ENCODE measurements at places on chromosomes 2 and 18. TPM values are rescaled to one million over a fixed set of nuclear protein-coding genes. Genes with fewer than 3 reads are reported as not detected.
A peak's percentile ranks its signal among the peaks of the same experiment; 100 is the strongest.

EGR4 gene
- polyA plus RNA-seq = not detected

APOB gene
- polyA plus RNA-seq = not detected

TGFA gene
- 7.1 TPM for polyA plus RNA-seq

REG3A gene
- not detected for polyA plus RNA-seq

EVA1A gene
- polyA plus RNA-seq = 13.5 TPM

EML6 gene
- 1.8 TPM for polyA plus RNA-seq

SKOR2 gene
- not detected for polyA plus RNA-seq

FBXO11 gene
- polyA plus RNA-seq = 53.2 TPM

DNAH7 gene
- polyA plus RNA-seq = 0.49 TPM

ARL5A gene
- polyA plus RNA-seq = 32.6 TPM

ACADL gene
- polyA plus RNA-seq = not detected

GRCh38 chr2:149394864-149395263 lies 64.5 kb downstream of the LYPD6 start:
- DNase-seq = no peak

DNA sequence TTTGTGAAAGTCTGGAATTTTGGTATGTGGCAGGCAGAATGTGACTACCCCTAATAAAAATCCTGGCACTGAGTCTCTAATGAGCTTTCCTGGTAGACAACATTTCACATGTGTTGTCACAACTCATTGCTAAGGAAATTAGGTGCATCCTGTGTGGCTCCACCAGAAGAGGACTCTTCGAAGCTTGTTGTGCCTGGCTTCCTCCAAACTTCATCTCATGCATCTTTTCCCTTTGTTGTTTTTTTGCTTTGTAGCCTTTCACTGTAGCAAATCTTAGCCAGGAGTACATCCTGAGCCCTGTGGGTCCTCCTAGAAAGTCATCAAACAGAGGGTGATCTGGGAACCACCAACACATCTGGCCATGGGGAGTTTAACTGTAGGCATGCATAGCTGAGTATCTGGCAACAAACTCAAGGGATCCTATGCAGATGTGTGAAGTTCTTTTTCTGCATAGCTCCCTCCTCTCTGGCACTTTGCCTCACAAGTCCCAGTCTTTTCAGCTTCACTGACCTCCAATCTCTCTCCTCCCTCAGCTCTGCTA lies 42.1 kb upstream of the SERTAD2 start:
- DNase-seq = no peak

DNA sequence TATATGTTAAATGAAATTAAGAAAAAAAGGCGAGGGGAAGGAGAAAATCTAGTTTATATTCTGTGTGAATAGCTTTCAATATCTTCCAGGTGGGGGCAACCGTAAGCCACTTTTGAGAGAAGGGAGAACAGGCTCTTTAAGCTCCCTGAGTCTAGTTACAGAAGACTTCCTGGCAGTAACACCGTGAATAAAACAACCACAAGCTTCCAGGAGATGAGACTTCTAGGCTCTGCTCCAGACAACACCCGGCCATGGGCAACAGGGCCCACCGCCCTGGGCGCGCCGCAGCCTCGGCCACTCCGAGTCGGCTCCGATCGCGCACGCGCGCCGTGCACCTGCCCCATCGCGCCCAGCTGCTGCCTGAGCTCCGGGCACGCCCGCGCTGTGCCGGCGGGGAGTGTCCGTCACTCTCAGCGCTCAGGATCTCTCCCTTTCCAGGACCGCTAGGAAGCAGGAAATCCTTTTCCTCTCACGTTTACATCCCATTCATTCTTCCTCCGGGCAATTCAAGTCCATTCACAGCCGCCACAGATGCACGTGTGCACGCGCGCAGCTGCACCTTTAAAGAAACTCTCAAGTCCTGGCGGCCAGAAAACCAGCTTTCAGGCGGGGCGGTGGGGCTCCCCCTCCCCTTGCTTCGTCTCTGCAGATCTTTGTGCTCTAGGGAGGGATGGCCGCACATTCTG lies 19.4 kb upstream of the PAX3 start:
- peak; percentile 73 for DNase-seq

DNA sequence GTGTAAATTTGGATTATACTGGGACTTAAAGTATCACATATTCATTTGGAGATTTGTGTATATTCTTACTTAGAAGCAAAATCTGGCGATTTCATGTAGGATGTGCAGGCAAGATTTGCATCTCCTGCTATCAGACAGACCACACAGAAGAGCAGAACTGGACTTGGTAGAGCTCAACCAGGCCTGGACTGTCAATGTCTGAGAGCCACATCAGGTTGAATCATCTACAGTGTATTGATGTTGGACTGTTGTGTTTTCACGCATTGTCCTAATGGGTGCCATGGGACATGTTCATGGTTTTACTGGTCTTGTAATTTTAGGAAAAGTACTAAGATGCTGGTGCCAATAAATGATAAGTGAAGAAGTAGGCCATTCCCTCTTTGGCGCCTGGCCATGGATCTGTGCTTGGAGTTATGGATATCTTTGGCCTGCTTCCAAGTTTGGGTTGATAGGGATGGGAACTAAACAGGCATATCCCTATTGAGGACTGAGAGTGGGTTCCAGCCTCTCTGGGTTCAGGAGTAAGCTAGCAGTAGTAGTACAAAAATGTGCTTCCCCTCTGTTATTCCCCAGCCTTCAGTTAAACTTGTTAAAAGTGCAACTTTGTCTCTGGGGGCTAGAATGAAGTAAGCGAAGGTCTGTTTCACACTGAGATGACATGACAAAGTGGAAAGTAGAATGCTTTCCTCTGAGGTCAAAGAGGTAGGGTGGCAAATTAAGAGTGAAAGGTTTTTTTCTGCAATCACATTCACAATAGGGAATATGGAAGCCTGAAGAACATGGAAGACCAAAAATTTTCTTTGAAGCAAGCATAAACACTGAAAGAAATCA lies 49.2 kb upstream of the NEMP2 start:
- DNase-seq = no peak

DNA sequence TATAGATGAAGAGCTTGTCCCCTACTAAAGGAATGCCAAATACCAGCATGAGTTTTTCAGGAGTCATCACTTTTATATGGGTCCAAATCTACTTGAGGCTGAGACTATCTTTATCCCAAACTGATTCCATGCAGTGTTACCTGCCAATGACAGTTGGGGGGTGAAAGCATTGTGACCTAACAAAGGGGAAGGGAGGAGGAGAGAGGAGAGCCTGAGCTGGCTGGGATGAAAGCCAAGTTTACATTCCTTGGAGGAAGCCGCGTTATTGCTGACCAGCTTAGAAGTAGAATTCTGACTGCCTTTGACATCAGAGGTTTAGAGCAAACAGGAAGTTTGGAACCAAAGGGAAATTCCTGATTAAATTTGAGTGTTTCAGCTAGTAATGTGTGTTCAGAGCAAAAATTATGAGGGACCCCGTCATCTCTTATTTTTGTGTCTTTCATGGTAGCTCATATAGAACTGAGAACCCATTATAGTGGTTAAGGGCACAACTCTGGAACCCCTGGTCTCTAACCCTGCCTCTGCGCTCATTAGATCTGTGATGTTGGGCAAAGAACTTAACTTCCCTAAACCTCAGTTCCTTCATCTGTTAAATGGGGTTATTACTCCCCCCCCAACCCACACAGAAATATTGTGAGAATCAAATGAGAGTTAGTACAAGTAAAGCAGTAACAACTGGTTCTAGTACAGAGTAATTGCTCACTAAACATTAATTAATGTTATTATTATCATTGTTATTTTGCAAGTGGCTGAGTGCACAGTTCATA lies 199.3 kb upstream of the EPAS1 start:
- DNase-seq = peak; percentile 76

GRCh38 chr2:53407363-53408080 lies 360.1 kb upstream of the CHAC2 start:
- no peak for DNase-seq

- DNase-seq = no peak
These were observed 248.1 kb upstream of the SALL3 start for GRCh38 chr18:78731398-78732032.

- no peak for DNase-seq
These were observed 118.6 kb downstream of the MBP start for GRCh38 chr18:77013811-77014521.

GRCh38 chr2:174573621-174574081 lies 24.0 kb downstream of the WIPF1 start:
- no peak for DNase-seq

- DNase-seq = no peak
These were observed 142.9 kb upstream of the MEX3C start for GRCh38 chr18:51340332-51340731.

- no peak for DNase-seq
These were observed 18.1 kb downstream of the BCL2 start for GRCh38 chr18:63301434-63301833.

GRCh38 chr2:143939626-143940330 lies 580.1 kb downstream of the ZEB2 start:
- DNase-seq = no peak

DNA sequence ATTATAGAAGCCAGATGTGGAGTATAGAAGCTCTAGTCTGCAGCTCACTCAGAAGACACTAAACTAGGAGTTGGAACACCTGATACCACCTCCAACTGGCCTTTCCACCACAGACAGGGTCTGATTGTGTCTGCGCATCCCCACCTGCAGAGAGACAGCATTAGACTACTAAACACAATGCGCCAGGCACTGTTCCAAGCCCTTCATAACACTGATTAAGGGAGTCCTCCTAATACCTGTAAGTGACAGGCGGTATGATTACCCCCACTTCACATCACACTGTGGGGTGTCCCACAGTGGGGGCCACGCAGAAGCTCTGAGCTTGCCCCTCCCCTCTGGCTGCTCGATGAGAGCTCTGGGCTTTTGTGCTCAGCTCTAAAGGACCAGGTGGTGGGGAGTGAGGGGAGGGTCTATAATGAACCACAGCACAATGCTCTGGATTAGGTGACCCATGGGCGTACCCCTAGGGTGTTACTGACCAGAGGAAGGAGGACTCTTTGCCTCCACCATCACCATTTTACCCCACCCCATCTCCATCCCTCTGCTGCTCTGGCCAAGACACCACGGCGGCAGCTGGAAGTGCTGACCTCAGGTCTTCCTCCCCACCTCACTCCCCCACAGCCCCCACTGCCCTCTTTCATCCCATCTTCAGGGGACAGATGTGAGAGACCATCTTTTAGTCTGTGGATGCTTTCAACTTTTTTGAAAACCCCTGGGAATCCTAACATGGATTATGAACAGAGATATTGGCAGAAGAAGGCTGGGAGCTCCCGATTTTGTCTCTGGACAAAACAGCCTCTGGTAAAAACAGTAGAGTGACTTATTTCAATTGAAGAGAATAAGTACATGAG lies 145.1 kb downstream of the GFPT1 start:
- DNase-seq = no peak

- DNase-seq = no peak
These were observed 66.1 kb upstream of the ATG16L1 start for GRCh38 chr2:233185330-233185729.

GRCh38 chr18:8507361-8507760 lies 101.9 kb upstream of the RAB12 start:
- no peak for DNase-seq

DNA sequence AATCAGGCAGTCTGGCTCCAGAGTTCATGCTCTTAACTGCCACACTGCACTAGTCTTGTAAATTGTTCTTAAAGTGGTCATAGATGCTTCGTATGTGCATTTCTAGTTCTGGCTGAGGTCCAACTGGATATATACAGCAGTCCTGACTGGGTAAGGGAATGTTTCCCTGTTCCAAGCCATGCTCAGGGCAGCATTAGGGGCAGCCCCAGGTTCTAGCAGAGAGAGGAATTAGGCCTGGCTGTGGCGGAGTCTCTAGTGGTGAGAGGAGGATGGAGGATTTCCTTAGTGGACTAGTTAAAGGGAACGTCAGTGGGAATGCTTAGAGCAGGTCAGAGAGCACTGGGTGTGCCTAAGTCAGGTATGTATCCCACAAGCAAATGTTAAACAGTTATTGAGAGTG lies 28.0 kb downstream of the UBE2E3 start:
- DNase-seq = peak; percentile 2

DNA sequence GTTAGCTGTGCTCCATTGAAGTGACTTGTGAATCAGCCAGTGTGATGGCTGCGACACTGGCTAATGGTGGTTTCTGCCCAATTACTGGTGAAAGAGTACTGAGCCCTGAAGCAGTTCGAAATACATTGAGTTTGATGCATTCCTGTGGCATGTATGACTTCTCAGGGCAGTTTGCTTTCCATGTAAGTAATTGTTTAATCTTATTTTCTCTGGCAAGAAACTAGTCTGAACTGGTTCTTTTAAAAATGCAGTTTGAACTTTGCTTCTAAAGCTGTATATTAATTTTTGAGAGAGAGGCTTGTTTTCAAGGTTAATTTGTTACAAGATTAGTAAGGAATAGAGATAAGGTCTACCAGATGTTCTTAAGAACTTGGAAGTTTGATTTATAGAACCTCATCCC lies 46.7 kb downstream of the GLS start:
- DNase-seq = peak; percentile 43

GRCh38 chr2:148719941-148720436 lies 75.4 kb downstream of the EPC2 start:
- DNase-seq = no peak

DNA sequence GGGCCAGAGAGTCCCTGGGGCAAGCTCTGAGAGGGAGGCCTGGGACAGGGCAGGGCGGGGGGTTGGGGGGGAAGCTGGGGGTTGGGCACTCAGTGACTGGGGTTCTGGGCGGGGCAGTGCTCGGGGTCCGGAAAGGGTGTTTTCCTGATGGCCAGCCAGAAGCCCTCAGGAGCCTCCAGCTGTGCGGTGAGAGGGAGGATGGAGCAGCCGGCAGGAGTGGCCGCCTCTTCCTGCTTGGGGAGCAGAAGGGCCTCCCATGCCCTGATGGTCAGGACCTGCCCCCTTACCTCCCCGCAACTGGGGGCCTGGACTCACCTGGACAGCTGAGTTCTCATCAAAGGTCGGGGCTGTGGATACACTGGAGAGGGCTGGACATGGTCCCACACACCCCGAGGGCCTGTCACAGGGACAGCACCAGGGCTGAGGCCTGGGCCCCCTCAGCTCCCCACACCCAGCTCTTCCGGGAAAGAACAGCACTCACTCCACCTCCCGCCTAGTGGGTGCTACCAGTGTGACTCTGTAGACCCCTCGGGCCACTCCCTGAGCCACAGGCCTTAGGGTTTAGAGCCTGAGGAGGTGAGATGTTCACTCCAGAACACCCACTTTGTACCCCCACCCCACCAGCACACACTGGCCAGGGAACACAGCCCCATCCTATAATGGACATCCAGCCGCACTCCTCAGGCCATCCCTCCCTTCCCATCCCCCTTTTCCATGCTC lies 6.7 kb downstream of the SFTPB start:
- no peak for DNase-seq

DNA sequence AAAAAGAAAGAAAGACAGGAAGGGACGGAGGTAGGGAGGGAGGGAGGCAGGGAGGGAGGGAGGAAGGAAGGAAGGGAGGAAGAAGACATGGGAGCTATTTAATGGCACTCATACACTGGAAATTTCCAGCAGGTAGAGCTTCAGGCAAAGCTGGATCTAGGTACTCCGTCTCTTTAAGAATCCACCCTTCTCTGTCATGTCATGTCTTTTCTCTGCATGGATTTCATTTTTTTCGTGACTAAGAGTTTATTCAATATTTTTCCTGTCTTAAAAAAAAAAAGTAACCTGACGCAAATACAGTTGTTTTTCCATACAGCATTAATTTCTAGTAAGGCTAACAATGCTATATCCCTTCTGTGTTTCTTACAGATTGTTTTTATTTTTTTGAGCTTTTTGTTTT lies 56.3 kb upstream of the MCFD2 start:
- DNase-seq = no peak

GRCh38 chr2:79972661-79973060 lies 331.9 kb downstream of the LRRTM1 start:
- no peak for DNase-seq
